M059J (cell line): ENCODE measurements at places on chromosomes 3 and 15. TPM values are rescaled to one million over a fixed set of nuclear protein-coding genes. Genes with fewer than 3 reads are reported as not detected.
A peak's percentile ranks its signal among the peaks of the same experiment; 100 is the strongest.

- DNase-seq: no peak
Measured at GRCh38 chr3:106619-107018, 89.9 kb upstream of the CHL1 start.

DNA sequence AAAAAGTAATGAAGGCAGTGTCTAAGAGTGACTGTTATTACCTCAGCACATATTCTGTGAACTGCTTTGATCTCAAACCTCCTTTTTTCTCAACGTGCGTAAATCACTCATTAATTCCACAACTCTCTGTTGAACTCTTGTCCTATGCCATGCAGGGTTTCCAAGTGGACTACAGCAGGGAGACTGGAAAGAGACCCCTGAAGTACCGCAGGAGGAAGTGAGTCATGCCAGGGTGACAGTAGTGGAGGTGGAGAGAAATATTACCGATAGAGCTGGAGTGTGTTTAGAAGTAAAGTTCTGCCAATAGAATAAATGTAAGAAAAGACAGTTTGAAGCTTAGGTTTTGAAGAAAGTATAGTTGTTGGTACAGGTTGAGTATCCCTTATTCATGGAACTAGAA is 908.9 kb downstream of the ROBO1 start:
- peak; percentile 17 for DNase-seq

DNA sequence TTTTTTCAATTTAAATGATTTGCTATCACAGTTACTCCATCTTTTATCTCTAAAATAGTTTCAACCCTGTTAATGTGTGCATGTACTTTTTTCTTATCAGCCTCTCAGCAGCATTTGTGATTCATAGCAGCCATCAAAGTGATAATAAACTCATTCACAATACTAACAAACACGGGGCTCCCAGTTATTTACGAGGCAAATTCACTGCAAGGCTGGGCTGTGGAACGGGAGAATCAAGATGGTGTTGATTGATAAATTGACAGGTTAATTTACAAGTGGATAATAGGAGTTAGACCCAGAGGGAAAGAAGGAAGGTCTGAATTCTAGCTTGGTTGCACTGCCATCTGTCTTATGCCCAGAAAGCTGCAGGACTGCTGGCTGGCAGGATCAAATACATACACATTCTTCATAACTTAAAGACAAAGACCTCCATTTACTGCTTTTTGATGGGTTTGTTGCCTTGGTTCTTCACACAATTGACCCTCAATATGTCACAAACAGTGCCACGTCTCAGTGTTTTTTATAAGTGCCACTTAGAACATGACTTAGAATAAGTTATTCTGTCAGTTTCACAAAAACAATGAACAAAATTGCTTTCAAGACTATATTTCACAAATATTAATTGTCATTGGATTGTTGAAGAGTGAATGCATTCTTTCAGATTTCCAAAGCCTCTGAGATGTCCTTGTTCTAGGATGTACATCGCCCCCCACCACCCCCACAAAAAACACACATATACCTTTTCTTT is 562.8 kb downstream of the NR2F2 start:
- peak; percentile 32 for DNase-seq

GRCh38 chr3:121883507-121883906 is 10.7 kb upstream of the SLC15A2 start:
- peak; percentile 51 for DNase-seq

Gene MYRIP
- 0.12 TPM in 1 of 2 replicates, not detected in the other for total RNA-seq

DNA sequence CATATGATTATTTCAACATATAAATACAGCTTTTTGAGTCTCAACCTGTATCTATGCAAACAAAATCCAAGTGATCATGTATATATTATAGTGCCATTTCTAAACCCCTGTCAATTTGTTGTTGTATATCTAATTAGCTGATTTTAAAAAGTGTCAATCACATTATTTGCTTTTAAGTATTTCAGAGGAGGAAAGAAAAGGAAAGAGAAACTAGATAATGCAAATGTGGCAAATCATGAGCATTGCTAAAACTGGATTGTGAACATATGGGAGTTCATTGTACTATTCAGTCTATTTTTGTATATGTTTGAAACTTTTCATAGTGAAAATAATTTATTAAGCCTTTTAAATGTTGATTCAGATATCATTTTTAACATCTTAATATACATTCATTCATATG is 190.7 kb downstream of the ZIC4 start:
- no peak for DNase-seq

Gene CASR
- total RNA-seq: not detected in 2 replicates

DNA sequence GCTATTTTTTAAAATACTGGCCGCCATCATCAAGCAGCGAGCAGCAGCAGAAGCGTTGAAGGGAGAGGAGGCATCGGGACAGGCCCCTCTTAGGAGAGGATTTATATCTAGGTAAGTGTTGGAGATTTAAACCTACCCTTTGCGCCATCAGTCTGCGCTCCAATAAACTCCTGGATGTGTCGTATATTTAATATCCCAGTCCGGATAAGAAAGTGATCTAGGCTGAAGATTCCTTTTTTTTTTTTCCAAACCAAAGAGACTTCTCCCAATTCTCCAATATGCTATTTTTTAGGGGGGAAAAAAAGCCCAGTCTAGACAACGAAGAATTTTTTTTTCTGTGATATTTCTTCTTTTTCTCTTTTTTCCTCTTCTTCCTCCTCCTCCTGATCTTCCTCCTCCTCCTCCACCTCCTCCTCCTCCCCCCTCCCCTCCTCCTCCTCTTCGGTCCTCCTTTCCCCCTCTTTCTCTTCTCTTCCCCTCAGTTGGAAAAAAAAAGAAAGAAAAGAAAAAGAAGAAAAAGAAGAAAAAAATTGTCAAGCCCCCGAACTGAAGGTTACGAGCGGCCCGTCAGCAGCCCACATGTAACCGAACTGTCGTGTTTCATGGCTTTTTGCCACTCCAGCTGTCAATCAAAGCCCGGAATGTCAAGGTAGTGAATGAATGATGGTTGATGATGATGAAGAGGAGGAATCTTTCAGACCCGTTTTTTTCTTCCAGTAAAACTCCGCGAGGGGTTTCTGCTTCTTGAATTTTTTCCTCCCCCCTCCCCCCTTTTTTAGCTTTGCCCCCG is 835 bp downstream of the MEIS2 start:
- peak; percentile 67 for DNase-seq

Gene SQOR
- 30.8 and 47.0 TPM in 2 replicates for total RNA-seq

DNA sequence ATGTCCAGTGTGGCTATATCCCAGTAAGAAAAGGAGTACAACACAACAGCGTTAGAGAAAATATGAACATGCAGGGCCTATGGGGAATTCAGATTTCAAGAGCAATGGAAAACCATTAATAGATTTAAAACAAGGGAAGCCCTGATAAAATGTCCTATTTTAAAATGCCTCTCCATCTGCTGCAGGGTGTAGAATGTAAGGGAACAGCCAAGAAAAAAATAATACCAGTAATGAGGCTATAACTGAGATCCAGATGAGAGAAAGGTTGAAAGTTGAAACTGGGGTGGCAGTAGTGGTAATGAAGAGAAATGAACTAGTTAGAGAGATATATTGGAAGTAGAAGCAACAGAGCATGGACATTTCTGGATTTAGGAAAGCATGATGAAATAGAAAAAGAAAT is 226.1 kb downstream of the KCNMB2 start:
- no peak for DNase-seq

- no peak for DNase-seq
Measured at GRCh38 chr3:46996689-46997452, 17.4 kb downstream of the NBEAL2 start.

DNA sequence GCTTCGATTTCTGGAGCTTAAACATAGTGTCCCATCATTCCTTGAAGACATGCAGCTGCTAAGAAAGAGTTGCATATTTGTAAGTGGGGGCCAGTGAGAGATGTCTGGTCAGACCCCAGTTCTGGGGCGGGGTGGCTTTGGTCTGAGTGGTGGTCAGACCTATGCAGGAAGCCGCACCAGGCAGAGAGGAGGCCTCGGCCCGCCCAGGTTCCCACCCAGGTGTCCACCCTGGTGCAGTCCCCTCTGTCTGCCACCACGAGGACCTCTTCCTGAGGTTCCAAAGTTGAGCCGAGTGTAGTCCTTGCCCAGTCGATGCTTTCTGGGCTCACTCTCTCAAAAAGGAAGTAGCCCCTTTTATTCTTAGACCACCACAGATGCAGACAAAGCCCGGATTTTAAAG is 122.6 kb upstream of the DLG1 start:
- DNase-seq: no peak

Gene FGD5
- total RNA-seq: 0.05 TPM in 1 of 2 replicates, not detected in the other

DNA sequence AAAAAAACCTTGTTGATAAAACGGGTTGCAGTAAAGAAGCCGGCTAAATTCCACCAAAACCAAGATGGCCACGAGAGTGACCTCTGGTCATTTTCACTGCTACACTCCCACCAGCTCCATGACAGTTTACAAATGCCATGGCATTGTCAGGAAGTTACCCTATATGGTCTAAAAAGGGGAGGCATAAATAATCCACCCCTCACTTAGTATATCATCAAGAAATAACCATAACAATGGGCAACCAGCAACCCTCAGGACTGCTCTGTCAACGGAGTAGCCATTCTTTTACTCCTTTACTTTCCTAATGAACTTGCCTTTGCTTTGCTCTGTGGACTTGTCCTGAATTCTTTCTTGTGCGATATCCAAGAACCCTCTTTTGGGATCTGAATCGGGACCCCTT is 14.4 kb upstream of the CDC25A start:
- no peak for DNase-seq

DNA sequence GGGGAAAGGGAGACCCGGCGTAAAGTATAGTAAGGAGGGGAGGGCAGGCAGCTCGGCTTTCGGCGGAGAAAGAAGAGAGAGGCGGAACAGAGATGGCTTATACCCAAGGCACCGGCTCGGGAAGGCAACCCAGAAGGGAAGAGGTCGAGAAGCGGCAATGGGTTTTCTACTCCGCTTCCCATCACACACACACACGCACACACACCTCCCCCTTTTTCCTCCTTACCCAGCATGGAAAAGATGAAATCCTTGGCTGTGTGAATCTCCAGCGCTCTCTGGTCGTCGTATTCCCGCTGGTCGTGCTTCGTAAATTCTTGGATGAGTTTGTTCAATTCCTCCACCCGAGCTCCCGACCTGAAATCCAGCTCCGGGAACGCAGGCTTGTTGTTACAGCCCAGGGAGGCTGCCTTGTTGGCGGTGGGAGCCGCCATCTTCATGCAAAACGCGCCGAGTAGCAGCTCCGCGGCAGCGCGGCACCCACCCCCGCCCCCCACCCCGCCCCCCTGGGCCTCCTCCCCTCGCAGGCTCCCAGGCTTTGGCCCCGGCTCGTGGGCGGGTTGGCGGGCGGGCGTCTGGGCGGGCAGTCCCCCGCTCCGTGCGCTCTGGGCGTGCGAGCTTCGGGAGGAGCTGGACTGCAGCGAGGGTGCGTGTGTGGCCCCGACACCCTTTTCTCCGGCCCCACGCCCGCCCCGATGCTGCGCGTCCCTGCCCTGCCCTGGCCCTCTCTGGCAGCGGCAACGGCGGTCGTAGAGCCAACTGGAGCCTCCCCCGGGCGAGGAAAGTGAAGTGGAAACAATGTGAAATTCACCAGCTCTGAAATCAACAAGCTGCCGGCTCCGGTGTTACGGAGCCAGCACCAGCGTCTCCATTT is at the start of gene MB21D2:
TSS of gene MB21D2 (minus strand) at position 453 of the 871 bp plus-strand sequence. CDS start at position 437, 16 bp downstream.
- DNase-seq: peak; percentile 87

DNA sequence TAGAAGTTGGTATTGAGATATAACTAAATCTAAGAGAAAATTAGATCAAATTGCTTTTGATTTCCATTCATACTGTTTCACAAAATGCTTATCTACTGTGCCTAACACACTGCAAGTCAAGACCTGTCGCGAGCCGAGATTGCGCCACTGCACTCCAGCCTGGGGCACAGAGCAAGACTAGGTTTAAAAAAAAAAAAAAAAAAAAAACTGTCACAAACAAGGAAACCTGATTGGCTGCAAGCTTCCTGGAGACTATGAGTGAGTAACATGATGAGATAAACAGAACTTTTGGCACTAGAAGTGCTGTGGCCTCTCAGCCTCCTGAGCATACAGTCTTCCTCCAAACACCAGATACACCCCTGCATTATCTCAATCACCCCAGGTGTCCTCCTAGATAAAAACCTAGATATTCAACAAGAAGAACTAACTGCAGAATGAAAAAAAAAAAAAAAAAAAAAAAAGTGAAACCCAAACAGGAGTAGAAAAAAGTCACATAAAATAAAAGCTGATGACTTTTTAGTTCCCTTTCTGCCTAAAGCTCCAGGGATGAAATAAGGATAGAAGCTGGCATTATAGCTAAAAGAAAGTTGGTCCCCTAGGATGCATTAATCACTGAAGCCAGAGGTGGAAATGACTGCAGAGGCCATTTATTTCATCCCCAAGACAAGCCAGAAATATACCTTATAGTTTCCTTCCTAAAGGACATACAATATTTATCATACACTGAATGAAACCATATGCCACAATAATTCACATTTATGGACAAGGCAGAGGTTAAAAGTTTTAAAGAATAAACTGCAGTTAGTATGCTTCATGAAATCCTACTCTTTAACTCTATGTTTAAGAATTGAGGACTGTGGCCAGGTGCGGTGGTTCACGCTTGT is 82.4 kb downstream of the P3H2 start:
- peak; percentile 92 for DNase-seq

Gene PLSCR5
- total RNA-seq: not detected in 2 replicates

DNA sequence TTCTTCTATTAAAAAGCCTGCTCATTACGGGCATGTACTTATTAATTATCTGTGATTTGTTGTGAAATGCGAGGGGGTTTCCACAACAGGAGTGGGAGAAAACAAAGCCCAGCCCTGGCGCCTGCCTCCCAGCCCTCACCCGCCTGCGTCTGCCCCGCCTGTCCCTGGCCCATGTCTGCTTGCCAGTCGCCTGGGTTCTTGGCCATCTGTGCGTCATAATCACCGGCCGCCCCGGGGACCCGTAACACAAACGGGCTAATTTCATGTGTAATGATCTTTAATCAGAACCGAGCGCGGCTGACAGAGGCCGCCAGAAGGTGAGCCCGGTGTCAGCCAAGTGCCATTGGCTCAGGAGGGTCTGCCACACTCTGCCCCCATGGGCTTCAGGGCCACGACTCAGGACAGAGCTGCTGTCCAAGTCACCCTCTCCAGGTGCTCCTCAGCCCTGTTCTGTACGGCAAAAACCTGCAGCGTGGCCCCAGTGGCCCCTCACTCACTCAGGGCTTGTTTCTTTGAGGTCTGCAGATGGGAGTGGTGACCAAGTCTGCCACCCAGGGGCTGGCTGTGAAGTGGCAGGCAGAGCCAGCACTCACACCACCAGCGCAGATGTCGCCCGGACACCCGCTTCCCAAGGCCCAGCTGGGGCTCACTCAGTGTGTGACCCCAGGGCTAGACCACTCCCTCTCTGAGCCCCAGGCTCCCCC is 28.8 kb upstream of the TMEM115 start:
- DNase-seq: no peak

DNA sequence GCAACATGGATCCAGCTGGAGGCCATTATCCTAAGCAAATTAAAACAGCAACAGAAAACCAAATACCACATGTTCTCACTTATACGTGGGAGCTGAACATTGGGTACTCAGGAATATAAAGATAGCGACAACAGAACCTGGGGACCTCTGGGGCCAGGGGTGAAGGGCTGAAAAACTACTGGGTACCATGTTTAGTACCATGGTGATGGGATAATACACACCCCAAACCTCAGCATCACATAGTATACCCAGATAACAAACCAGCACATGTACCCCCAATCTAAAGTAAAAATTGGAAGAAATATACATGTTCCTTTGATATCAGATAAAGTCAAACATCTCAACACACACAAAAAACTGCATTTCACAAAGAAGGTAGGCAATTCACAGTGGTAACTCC is 876.2 kb downstream of the TBL1XR1 start:
- no peak for DNase-seq

GRCh38 chr3:2535206-2535605 is 436.5 kb downstream of the CNTN4 start:
- DNase-seq: no peak

- no peak for DNase-seq
Measured at GRCh38 chr15:34332553-34333120, 4.9 kb downstream of the SLC12A6 start.

GRCh38 chr3:88219138-88219792 is 69.5 kb downstream of the C3orf38 start:
- peak; percentile 16 for DNase-seq

- no peak for DNase-seq
Measured at GRCh38 chr15:28936081-28936480, 50.3 kb downstream of the APBA2 start.
